ENCODE measurements at places on chromosomes 6 and 20.

DNA sequence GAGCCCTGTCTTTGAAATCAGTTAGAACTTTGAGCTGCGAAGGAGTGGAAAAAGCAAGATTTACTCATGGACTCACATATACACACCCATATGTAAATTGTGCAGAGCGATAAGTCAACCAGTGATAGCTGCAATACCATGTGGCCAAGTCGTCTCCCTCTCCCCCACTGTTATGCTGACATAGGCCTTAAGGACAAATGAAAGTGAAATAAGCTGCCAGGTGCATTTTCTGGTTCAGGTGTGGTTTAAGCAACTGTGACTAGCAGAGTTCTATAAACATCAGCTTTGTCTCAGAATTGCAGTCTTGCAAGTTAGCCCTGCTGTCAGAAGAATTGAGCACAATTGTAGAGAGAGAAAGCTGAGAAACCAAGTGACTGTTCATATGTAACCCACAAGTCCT lies 9.6 kb downstream of the FAM83B start:
- no peak for DNase-seq

GRCh38 chr6:114218437-114219340 lies 124.1 kb downstream of the HS3ST5 start:
- DNase-seq: no peak

GRCh38 chr20:52830598-52830997 lies 141.6 kb upstream of the TSHZ2 start:
- no peak for DNase-seq

GRCh38 chr20:63094767-63095499 lies 88.2 kb upstream of the BHLHE23 start:
- no peak for DNase-seq

DNA sequence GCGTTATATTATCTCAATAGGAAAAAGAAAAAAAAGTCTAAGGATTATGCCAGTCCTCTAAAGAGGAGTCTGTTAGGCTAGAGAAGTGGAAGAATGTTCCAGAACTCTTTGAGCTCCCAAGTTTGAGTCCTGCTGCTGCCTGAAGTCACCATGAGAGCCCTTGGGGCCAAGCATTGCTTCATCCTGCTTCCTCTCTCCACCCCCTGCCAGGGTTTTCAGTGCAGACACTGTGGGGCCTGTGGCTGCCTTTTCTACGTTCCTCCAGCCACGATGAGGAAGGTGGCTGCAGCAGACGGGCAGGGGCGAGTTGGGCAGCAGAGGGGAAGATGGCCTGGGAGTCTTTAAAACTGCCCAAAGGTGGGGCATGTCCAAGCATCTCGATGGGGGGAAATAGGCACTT lies 214.4 kb upstream of the KCNG1 start:
- DNase-seq: no peak

GRCh38 chr20:33578510-33578909 lies 83.6 kb upstream of the C20orf144 start:
- DNase-seq: peak; percentile 80

DNA sequence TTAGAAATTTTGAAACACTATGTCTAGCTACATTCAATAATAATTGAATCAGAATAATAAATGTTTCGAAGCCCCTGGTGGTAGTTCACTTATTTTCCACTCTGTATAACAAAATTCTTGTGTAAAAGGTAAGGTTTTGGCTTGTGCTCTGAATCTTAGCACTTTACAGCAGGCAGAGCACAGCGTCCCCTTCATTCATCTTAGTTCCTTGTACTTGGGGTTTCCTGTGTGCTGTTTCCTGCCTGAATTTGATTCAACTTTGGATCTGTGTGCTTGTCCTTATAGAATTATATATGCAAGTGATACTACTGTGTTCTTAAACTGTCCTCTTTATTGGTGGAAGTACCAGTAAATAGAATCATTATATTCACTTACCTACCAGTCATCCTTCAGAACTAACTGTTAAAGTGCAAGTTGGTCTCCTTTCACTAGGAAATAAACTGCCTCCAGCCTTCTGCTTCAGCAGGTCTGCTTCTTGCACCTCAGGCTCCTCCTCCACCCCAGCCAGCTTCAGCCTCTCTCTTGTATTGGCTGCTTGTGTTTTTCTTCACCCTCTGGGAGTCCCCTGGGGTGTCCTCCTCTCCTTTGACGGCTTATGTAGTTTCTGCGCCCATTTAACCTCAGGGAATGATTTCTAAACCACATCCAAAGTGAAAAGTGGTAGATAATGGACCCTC lies 28.8 kb upstream of the TULP4 start:
- no peak for DNase-seq

- DNase-seq: no peak
Observed at GRCh38 chr6:39439342-39440038, 117.0 kb upstream of the KCNK16 start.

DNA sequence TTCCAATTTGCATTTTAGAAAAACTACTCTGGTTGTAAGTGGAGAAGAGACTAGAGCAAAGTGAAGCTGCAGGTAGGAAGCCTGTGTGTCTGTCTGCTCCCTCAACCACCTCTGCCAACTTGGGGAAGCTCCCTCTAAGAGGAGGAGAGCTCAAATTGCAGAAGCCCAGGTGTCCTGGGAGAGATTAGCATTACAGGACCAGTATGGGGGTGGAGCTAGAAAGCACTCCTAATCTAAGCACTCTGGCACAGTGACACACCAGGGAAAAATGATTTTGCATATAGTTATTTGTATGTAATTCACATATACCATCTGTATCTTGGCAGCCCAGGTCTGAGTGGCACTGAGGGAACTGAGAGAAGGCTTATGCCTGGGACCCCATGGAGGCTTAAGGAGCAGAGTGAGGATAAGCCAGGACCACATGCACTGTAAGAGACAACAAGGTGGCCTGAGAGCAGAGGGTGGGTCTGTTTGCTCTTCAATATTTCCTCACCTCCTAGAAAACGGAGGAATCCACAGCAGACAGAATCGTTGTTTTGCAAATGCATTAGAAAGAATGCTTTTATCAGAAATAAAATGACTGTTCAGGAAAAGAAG lies 13.6 kb downstream of the GSTA2 start:
- DNase-seq: no peak
